ENCODE measurements at places on chromosomes 2 and 18.

GRCh38 chr2:184551626-184552025, 46.7 kb upstream of the ZNF804A start:
- DNase-seq, result no peak

DNA sequence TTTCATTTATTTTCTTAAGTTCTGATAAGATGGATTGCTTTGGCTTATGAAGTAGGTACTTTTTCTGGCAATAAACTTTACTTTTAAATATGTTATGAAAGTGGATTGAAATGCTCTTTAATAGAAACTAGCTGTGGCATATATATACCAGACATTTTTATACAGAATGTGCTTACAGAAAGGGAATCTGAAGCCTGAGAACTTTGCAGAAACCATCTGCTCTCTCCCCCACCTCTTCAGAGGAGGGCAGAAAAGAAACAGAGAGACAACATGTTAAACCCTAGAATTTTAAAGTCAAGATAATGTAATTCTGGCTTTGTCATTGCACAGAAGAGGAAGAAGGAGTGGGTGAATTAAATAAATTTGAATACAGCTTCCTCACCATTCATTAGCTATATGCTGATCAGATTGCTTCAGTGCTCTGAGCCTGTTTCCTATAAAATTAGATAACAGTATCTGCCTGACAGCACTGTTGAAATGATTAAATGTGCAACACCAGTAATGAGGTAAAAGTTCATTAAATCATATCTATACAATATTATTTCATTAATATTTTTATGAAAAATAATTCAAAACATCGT, 247.3 kb downstream of the CNTNAP5 start:
- no peak for DNase-seq

DNA sequence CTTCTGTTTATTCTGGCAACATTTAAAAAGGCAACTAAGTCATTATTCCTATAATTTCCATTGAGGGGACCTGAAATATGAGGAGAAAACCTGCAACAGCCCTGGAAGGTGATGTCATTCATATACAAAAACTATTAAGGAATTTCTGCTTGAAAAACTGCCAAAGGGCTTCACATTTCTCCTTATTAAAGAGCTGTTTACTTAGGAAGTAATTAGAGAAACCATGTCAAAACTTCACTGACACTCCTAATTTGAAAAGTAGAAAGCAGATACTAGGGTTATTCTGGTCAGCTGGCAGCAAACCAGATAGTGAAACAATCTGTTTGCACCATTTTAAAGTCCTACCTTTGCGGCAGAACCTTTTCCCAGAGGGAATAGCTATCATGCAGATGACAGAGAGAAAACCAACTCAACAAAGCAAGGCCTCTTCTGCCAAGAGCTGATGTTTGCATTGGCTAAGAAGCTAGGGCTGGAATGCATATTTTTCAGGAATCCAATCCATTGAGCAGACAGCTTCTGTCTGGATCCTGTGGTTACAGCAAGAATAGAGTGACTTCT, 592.2 kb upstream of the SYT4 start:
- no peak for DNase-seq

DNA sequence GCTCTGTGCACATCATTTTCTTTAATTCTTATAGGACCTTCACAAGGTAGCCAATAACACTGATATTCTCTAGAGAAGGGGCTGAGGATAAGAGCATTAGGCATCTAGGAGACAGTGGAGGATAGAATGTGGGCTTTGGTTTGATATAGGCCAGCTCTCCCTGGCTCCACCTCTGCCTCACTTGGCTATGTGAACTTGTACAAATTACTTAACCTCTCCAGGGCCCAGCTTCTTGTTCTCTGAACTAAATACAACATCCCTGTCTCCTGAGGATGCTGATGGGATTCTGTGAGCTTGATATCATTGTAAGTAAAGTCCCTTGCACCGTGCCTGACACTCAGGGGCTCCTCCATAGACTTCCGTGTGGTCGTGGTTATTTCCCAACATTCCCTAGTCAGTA, 87.3 kb downstream of the ACOXL start:
- no peak for DNase-seq

- no peak for DNase-seq
These were observed 875.5 kb upstream of the FAM98A start for GRCh38 chr2:34474646-34475045.

All from HS-27A (cell line).